Coronary artery (tissue), 2 donors: ENCODE measurements at places on chromosomes 12 and 14.

DNA sequence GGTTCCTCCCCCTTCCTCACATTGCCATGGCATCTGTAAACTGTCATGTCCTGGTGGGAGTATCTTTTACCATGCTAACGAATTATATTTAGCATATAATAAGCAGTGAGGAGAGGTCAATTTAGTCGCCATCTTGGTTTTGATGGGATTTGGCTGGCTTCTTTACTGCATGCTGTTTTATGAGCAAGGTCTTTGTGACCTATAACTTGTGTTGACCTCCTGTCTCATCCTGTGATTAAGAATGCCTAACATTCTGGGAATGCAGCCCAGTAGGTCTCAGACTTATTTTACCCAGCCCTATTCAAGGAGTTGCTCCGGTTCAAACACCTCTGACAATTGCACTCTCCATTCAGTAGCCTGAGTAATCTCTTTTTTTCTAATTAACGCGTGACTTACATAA is 2.1 kb upstream of the EIF4B start:
- DNase-seq: no peak

DNA sequence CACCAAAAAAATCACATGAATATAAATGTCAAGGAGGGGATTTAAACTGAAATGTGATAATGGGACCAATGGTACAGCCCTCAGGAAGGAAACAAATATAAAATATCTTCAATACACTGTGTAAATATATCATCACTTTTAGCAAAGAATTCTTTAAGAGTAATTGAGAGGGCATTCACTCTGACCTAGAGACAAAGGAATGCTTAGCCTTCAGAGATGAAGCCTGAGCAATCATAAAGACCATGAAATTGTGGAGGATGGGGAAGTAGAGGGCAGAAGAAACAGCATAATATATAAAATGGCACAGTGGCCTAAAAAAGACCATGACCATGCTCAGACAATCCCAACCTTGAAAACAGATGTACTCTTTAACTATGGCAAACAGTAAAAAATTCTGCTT is 20.4 kb downstream of the YAF2 start:
- DNase-seq: no peak

GRCh38 chr12:47437570-47437969 is 268.3 kb downstream of the RPAP3 start:
- DNase-seq: no peak

- no peak for DNase-seq
These were observed 118.6 kb downstream of the TRMT5 start for GRCh38 chr14:60862283-60862682.

DNA sequence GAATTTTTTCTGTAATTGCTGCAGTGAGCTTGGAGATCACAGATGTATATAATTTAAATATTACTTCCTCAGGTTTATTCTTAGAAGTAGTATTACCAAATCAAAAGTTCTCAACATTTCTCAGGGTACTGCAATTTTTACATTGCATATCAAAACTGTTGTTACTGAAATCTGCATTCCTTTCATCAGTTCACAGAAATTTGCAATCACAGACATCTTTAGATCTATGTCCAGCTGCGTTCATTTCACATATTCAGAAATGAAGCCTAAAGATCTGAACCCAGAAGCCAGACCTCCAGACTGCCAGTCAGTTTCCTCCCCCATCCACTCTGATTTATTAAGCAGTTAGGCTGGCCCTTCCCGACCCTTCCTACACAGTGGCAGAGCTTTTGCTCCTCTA is 18.2 kb upstream of the IFT81 start:
- DNase-seq: no peak

DNA sequence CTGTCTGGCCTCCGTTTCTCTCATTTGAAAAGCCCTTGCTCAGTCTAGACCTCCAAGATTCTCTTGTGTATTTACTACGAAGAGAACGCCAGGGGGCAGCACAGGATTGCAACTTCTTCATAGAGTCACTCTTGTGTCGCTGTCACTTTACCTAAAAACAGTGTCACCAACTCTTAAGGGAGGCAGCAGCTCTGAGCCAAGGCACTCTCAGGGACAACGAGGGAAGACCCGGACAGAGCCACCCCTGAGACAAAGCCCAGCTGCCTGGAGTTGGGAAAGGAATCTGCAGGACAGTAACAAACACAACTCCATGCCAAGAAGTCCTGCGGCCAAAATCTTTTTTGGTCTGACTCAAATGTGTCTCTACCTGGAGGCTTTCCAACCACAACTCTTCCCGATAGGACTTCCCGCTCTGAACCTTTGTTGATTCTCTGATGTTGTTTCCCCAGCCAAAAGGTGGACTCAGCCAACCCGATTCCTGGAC is 9.6 kb upstream of the RPAP3 start:
- peak; percentile 86 for DNase-seq

GRCh38 chr12:31000751-31001150 is 72.9 kb upstream of the DDX11 start:
- DNase-seq: no peak

DNA sequence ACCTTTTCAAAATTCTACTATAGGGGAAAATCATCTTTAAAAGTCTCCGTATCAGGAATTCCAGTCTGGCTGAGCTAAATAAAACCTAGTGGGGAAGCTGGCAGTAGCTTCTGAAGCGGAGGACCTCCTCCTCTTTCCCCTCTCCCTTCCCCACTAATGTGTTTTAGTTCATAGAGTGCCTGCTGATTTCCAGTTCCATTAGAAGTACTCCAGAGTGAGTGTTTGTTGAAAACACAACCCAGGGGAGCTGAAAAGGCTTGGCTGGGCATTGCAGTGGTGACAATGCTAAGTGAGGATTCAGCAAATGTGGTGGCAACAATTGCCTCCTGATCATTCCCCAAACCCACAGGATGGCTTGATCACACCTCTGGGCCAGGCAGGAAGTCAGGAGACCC is 144.2 kb upstream of the FRMD6 start:
- no peak for DNase-seq

DNA sequence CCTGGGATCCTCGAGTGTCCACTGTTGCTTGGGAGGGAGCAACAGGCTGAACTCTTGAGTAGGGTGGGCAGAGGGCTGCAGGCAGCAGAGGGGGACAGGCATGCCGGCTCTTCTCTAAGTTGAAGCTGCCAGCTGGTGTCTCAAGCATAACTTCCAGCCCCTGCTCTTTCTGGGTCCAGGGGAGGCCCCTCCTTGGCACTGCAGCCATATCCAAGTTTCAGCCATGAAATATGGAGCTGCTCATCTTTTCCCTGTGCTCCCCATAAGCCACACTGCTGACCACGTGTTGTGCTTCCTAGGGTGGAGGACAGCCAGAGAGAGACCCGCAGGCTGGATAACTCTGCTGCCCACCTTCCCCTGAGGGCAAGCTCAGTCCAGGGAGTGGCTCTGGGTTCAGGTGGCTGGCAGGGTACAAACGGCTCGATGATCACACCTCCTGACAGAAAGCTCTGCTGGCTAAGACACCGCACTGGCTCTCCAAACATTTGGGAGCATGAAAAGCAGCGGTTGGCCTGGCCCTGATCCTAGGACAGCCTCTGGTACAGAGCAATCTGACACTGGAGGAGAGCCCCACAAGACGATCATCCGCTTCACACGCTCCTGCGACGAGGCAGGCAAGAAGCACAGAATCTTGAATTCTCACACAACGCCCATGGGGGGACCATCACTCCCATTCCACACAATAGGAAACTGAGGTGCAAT is 79.6 kb downstream of the PITPNM2 start:
- no peak for DNase-seq

DNA sequence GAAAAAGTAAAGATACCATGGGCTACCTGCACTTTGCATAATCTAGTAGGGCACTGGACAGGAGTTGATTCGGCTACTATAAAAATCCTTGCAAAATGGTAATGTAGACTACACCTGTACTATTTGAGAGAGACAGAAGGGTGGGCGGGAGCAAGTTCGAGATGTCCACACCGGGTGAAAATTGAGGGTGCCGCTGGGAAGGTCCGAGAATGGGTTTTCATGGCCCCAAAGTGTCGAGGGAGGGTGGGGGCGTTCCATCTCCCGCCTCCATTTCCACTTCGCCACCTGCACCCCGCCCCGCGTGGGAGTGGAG is 648 bp downstream of the SNX6 start:
- no peak for DNase-seq

DNA sequence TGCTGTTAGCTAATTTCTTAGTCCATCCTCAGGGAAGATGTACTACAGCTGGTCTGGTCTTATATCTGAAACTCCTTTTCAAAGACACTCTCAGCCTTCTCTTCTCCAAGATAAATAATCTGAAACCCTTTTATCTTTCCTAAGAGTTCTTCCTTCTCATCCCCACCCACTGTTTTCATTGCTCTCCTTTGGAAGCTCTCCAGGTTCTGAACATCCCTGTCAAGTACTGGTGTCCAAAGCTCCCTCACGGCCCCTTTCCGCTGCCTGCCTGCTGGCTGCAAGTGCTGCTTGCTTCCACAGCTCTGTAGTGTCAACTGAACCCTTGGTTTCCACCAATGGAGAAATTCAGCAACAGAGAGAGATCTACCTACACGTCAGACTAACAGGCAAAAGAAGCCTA is 6.6 kb upstream of the SLC6A13 start:
- DNase-seq: no peak

DNA sequence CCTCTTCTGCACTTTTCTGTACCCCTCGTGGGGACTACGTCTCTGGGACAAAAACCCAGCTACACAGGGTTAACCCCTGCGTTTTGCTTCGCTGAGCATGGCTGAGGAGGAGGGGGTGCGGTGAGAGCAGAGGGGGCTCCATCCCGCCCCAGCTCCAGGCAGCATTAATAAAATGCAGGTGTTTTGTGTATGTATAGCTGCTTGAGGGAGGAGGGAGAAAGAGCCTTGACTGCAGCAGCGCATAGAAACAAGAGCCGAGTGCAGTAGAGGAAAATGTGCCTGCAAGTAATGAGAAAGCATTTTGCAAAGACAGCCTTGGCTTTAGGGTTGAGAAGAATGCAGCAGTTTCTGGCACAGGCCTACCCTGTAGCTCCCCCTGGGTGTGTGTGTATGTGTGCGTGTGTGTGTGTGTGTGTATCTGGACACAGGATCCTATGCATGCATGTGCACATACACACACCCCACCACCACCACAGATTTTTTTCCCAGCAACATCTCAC is 103.9 kb downstream of the ZFP36L1 start:
- DNase-seq: no peak

- DNase-seq: no peak
These were observed 114.8 kb upstream of the FUT8 start for GRCh38 chr14:65297744-65298143.

- DNase-seq: no peak
These were observed 1095.7 kb downstream of the FLRT2 start for GRCh38 chr14:86625637-86626036.

GRCh38 chr14:101122237-101123141 is 219.0 kb upstream of the RTL1 start:
- peak; percentile 59 for DNase-seq

DNA sequence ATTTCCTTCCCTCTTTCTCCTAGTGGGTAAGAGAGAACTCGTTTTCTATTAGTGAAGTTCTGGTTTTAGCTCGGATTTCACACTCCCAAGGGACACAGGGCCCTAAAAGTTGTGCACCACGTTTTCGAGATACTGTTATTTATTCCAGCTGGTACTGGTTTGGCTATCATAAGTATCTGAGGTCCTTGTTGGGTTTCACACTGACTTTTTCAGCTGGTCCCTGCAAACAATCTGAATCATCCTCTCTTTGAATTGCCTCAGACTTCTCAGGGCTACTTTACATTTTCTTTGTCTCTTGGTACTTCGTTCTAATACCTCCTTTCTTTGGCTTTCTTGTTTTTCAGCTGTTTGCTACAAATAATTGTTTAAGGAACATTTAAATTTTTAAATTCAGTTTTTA is 75.7 kb downstream of the SCN8A start:
- DNase-seq: no peak

GRCh38 chr12:2291947-2292346 is 239.2 kb downstream of the CACNA1C start:
- no peak for DNase-seq

DNA sequence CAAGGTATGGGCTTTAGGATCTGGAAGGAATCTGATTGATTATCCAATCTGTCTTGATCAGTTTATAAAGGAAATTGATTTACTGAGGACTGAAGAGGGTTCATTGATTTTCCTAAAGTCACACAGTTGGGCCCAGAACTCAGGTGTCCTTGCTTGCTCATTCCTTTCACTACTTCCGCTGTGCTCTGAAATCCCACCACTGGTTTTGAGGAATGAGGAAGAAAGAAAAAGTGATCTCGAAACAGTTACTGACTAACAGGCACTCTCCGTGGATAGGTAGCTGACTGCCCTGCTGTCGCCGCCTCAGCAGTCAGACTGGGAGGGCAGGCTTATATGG is at the start of gene FITM1:
Gene FITM1, plus strand, starts transcription at position 280 of the 337 bp plus-strand sequence. CDS start 905 bp downstream, outside the sequence.
- no peak for DNase-seq

DNA sequence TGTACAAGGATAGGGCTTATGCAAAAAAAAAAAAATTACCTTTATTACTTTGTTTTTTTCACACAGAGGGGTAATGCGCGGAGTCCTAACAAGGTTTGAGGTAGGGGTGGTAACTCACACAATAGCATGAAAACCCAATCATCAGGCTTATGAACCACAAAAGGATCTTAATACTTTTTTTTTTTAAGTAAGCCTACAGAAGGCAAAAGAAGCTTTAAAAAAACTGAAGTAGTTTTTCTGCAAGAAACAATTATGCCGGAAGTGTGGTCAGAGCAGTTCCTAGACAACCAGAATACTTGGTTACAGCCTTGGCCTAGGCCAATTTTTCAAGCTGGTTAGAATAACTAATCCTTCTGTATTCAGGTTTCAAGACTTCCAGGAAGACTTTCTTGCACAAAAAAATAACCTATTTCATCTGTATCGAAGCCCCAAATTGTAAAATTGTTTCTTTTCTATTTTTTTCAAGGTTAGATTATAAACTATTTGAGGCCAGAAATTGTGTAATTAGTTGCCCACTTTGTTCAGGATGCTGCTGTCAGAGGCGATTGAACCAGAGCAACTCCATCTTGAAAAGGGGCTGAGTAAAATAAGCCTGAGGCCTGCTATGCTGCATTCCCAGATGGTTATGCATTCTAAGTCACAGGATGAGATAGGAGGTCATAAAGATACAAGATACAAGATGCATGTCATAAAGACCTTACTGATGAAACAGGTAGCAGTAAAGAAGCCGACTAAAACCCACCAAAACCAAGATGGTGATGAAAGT is 1.8 kb upstream of the GNS start:
- no peak for DNase-seq

DNA sequence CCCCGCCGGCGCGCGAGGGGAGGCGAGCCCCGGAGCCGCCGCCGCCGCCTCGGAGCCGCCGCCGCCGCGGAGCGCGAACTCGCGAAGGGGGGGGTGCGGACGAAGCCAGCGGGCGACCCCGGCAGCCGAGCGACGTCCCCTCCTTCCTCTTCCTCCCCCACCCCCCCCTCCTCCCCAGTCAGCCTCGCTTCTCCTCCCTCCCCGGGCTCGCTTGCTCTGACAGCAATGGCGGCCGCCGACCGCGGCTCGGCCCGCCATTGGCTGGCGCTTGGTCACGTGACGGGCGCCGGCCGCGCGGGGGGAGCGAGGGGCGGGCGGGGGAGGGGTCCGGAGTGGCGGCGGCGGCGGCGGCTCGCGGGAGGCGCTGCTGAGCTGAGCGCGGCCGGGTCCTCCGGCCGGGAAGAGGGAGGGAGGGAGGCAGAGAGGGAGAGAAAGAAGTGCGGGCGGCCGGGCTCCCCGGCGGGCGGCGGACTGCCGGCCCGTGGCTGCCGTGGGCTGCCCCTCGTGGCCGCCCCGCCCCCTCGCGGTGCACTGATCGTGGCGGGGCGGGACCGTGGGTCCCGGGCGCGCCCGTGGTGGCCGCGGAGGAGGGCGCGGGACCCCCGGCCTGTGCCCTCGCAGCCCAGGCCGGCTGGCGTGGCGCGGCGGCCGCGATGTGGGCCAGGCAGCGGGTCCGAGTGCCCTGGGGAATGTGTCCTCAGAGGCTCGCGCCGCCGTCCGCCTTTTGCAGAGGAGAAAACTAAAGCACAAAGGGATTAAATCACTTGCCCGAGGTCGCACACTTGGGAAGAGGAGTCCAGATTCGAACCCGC is at the start of gene MED13L:
Gene MED13L, minus strand, starts transcription at position 227 of the 812 bp plus-strand sequence. CDS start 562 bp downstream, outside the sequence.
- peak; percentile 90 for DNase-seq
